ENCODE measurements at places on chromosomes 4 and X.

- no peak for DNase-seq
Measured at GRCh38 chr4:77003400-77003799, 53.8 kb downstream of the SEPTIN11 start.

DNA sequence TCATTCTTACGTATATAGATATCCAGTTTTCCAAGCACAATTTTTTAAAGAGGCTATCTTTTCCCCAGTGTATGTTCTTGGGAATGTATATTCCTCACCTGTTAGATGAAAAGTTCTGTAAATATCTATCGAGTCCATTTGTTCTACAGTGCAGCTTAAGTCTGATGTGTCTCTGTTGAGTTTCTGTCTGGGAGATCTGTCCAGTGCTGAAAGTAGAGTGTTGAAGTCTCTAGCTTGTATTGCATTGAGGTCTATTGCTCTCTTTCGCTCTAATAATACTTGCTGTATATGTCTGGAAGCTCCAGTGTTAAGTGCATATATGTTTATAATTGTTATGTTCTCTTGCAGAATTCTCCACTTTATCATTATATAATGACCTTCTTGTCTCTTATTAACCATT lies 373.1 kb downstream of the PPARGC1A start:
- no peak for DNase-seq

DNA sequence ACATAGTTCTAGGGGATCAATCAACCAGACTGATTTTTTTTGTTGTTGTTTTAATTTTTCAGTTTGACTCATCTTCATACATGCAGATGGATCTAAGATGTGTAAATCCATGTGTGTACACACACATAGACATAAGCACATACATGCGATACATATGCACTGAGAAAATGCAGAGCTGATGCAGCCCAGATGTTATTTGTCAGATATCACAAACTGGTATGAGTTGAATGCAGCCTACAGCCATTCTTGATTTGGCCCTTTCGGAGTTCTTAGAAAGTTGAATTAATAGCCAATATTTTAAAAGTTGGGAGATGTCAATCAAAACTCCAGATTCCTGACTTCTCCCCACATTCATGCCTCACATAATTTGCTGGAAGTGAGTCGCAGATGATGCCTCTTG lies 180.4 kb downstream of the SPATA18 start:
- no peak for DNase-seq

- DNase-seq = no peak
Measured at GRCh38 chr4:159252491-159252890, 149.6 kb downstream of the RAPGEF2 start.

DNA sequence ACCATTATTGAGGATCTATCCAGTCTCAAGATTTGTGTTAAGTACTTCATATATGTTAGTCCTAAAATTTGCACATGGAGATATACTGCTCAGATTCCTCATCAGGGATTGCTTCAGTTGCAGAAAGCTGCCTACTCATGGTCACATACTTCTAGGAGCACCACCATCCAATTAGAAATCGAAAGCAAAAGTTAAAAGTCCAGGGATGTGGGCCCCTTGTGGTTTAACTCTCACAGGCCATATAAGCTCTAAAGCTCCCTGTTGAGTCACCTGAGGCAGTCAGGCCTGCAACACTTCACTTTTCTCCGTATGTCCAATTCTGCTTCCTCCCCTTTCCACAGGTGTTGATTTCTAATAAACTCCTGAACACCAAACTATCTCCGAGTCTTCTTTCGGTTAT lies 84.2 kb downstream of the CNOT6L start:
- peak; percentile 37 for DNase-seq

- DNase-seq = no peak
Measured at GRCh38 chr4:112509243-112510141, 6.5 kb downstream of the NEUROG2 start.

DNA sequence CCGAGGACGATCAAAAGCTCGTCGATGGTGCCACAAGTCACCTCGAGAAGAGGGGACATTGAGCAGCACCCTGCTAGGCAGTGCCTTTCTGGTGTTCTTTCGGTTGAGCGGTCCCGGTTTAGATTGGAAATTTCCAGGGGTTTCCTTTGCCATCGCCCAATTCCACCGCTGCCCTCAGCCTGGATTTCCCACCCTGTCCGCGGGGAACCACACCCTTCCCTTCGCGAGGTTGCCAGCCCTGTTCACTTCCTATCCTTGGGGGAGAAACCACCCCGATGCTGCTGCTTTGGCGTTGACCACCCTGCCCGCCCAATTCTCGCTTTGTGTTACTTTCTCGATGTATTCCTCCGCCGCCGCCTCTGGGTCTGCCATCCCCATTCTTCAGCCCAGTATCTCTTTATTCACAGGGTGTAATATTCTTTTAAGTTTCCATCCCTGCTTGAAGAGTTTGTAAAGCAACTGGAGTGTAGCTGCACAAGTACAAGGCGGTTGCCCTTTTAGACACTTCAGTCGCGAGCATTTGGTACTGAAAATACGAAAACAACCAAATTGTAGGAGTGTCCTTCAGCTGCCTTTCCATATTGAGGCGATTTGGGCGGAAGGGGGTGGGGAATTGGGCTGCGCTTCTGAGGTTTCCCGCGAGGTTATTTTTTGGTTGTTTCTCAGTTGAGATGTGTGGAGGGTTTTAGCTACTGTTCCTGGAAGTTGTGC lies 1.1 kb downstream of the OGT start:
- no peak for DNase-seq

GRCh38 chr4:156169011-156169410 lies 215.3 kb upstream of the CTSO start:
- peak; percentile 20 for DNase-seq

GRCh38 chr4:143420227-143420626 lies 83.6 kb downstream of the GAB1 start:
- no peak for DNase-seq

DNA sequence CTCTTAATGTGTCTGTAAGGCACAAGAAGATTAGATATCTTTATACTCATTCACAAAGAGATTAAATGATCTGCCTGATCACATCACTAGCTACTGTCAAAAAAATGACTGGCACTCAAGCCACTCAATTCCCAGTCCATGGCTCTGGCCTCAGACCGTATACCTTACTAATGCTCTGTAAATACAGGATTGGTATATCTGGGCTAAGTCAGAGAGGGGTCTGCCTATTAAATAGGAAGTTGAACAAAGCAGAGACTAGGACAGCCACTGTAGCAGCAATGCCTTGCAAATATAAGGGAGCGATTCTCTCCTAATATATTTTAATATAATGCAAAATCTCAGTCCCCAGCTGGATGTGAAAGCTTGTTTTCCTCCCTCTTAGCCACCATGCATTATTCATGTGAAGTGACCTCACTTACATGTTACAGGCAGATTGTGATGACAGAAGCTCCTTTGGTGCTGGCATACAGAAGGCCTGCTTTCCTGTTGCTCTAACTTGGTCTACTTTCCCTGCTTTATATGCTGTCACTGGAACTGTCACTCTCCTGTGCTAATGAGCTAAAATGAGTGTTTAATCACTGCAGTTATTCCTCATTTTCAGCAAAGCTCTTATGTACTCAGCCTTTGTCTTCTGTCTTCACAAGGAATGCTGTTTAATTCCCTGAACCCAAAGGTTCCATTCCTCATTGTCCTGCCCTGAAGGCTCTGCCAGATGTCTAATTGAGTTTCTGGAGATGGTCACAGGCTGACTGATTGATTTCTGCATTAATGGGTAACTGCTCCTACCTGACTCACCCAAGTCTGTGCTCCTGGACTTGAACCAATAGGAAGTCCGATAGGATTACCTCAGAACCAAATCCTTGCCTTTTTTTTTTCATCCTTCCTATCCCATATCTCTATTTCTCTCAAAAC lies 578.2 kb downstream of the KLHL13 start:
- no peak for DNase-seq

GRCh38 chr4:122218762-122219161 lies 66.6 kb downstream of the BLTP1 start:
- DNase-seq = peak; percentile 4

DNA sequence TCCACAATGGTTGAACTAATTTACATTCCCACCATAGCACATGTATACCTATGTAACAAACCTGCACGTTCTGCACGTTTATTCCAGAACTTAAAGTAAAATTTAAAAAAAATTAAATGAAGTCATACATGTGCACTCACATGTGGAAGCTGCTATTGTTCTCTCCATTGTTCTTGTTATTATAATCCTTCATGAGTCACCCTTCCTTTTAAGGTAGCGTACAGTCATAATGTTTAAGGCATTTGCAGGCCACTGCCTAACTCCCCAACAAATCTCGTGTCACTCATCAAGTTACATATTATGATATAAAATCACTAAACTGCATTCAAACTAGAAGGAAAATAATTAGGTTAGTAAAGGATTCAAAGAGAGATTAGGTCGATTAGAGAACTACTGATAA lies 63.6 kb downstream of the SLC7A11 start:
- DNase-seq = no peak

DNA sequence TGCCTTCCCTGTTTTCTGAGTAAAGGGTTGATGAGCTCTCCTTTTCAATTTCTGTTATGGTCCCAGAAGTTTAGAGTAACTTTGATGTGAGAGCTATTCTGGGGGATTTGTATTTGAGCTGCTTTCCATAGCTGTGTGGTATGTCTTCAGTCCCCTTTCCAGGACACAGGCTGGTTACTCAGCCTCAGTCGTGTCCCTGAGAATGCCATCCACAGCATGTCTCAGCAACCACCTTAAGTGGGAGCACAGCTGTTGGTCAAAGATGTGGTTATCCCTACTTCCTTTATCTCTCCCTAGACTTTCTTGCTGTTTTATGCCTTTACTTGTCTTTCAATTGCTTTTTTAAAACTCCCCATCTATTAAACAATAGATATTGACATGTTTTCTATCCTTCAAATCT lies 37.8 kb downstream of the RNF175 start:
- DNase-seq = no peak

- no peak for DNase-seq
Measured at GRCh38 chrX:17299206-17299605, 75.8 kb upstream of the NHS start.

DNA sequence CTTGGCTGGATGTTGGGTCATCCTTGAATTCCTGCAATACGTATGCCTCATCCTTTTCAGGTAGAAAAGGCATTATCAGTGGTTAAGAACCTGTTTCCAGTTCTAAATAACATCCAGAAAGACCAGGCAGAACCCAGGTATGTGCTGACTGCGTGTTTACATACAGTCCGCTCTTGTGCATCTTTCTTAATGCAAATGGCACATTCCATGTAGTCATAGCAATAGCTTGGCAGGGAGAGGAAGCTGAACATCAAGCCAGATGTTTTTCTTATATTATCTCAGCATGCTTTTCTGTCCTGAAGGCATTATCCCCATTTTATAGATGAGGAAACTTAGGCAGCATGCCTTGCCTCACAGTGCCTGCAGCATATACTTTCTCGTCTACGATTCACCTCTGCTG lies 2.1 kb downstream of the DCLK2 start:
- DNase-seq = no peak

GRCh38 chr4:3368841-3369760 lies 72.7 kb upstream of the HGFAC start:
- no peak for DNase-seq

DNA sequence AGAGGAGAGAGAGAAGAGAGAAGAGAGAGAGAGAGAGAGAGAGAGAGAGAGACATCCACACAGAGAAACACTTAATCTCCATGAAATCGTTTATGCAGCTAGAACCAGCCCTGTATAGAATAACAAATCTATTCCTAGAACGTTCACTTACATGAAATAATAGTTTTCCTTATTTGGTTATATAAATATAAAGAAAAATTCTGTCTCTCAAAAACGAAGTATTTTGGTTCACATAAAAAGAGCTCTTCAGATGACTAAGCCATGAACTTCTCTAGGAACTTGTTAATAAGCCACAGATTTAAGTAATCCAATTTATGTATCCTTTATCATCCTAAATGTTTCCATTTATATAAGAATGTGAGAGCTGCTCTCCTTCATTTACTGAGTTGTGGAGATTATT lies 1315.1 kb upstream of the PCDH7 start:
- no peak for DNase-seq

DNA sequence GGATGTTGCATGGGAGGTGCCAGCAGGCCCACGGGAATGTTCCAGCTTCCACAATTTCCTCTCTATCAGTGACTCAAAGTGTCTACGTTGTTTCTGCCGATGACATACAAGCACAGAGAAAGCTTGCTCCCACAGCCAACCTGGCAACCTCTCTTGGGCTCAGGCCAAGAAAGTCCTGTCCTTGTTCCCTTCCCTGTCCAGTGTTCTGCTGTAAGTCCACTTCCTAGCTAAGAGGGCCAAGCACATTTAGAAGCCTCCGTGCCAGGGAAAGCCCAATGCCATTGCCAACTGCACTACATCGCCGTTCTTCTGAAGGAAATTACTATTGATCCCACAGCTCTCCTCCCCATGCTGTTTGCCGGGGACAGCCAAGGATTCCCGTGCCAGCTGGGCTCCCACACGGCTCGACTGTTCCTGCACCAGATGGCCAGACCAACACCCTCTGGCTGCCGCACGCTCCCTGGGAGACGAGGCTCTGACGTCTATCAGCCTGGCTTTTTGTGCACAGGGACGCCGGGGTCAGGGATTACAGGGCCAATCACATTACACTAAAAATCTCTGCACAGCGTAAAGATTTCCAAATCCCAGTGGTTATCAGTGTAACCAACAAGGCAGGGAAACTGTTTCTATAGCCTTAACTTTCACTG lies 284.0 kb downstream of the BCOR start:
- no peak for DNase-seq

- no peak for DNase-seq
Measured at GRCh38 chr4:165680821-165681220, 192.2 kb upstream of the TLL1 start.

GRCh38 chr4:137125011-137125410 lies 407.3 kb downstream of the PCDH18 start:
- no peak for DNase-seq

DNA sequence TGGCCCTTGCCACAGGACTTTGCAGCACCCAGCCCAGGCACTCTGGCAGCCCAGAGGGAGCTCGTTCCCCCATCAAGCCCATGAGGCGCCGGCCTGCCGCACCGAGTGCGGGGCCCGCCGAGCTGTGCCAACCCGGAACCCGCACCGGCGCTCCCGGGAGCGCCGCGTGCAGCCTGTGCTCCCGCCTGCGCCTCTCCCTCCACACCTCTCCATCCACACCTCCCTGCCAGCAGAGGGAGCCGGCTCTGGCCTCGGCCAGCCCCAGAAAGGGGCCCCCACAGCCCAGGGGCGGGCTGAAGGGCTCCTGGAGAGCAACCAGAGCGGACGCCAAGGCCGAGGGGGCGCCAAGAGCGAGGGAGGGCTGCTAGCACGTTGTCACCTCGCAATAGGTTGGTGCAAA lies 268.8 kb downstream of the MID1IP1 start:
- DNase-seq = no peak

DNA sequence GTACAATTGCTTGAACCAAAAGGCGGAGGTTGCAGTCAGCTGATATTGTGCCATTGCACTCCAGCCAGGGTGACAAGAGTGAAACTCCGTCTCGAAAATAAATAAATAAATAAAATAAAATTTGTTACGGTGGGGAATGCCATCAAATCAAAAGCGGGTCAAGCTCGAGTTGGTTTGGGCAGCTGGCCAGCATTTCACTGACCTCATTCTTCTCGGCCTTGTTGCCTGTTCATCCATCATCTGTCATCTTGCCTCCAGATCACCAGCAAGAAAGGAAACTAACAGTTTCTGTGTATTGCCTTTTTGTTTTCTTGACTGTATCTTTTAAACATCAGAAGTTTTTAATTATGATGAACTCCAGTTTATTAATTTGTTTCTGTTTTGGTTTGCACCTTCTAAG lies 31.5 kb upstream of the KLHL2 start:
- no peak for DNase-seq

- no peak for DNase-seq
Measured at GRCh38 chrX:41475191-41475590, 28.0 kb downstream of the NYX start.
